ENCODE measurements at places on chromosomes 12 and 14. TPM values are rescaled to one million over a fixed set of nuclear protein-coding genes. Genes with fewer than 3 reads are reported as not detected.

The HOXC13 gene
- total RNA-seq, result under 0.01 TPM

The GPR162 gene
- 2.7 TPM for total RNA-seq

The VRTN gene
- not detected for total RNA-seq

The ISM2 gene
- total RNA-seq, result 0.15 TPM

The RTN1 gene
- total RNA-seq, result under 0.01 TPM

The MYO1H gene
- total RNA-seq, result not detected

The KDM5A gene
- total RNA-seq, result 22.7 TPM

Data from bronchus fibroblast of lung (primary cell).